Testis (tissue), 5 donors: ENCODE measurements at places on chromosomes 1 and 21. TPM values are rescaled to one million over a fixed set of nuclear protein-coding genes. Genes with fewer than 3 reads are reported as not detected.

CYP4A22 gene
- not detected for total RNA-seq

DNA sequence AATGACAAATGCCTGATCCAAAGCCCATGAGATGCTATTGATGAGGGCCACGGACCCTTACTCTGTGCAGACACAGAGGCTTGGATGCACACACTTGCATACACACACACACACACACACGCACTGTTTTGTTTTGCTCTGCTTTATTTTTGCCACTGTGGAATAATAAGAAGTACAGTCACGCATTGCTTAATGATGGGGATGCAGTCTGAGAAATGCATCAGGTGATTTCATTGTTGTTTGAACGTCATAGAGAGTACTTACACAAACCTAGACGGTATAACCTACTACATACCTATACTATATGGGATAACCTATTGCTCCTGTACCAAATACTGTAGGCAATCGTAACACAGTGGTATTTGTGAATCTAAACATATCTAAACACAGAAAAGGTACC lies 104.4 kb downstream of the RHOU start:
- DNase-seq, result no peak

GRCh38 chr1:43235451-43236121 lies 34.2 kb upstream of the TMEM125 start:
- no peak for DNase-seq

DNA sequence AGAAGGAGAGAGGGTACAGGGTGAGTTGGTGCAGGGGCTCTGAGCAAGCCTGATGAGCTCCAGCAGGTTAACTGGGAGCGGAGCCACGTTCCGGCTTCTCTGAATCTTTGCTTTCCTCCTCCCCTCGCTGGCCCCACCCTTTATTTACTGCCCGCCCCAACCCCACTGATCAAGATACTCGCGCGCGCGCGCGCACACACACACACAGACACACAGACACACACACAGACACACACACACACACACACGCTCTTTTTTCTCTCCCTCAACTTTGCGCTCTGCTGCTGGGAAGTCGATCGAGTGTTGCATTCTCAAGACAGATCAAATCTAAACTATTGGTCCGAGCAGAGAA lies at the start of gene GRIK1:
GRIK1 (minus strand) TSS at position 73 of the 352 bp plus-strand sequence.
- DNase-seq, result peak; percentile 18

GRCh38 chr21:44370027-44370735 lies 16.8 kb downstream of the TRPM2 start:
- peak; percentile 73 for DNase-seq

PRAMEF1 gene
- not detected for total RNA-seq
